CD14-positive monocyte (primary cell): ENCODE measurements at places on chromosomes 5 and 9.

GRCh38 chr9:88514247-88514646 is 20.7 kb upstream of the NXNL2 start:
- no peak for DNase-seq

DNA sequence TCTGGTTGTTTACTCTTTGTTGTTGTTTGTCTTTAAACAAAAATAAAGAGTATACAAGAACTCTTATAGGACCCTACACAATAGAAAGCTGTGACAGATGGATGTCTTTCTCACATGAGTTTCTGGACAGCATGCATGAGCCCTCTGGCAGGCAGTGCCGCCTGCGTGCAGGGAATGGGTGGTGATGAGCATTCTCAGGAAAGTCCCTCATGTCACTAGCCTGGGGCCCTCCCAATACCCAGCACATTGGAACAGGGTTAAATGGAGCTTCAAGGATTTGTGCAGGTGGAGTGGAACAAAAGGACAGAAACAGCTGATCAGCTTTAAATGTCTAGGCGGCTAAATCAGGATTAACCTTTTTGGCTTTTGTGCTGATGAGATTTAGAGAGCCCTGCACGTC is 181.0 kb upstream of the CD180 start:
- no peak for DNase-seq

GRCh38 chr5:40066616-40067015 is 613.1 kb upstream of the PTGER4 start:
- no peak for DNase-seq

GRCh38 chr9:86324308-86324707 is 29.9 kb downstream of the TUT7 start:
- no peak for DNase-seq

DNA sequence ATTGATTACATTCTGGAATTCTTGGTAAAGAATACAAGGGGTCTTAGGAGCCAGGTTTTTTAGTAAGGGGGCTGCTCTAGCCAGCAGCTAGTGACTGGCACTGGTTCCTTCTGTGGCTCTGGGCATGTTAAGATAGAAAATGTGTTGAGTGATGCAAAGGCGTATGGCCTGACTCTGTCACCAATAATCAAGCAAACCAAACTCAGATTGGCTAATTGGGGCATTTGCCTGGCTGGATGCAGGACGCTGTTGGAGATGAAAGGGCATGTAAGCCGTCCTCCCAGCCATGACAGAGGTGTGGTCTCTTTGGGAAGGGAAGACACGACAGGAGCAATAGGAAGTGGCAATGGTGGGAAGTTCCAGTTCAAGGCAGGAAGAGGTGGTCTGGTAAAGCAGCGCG is 87.6 kb upstream of the CTSL start:
- no peak for DNase-seq
